ENCODE measurements at places on chromosomes 12 and 14. TPM values are rescaled to one million over a fixed set of nuclear protein-coding genes. Genes with fewer than 3 reads are reported as not detected.

The BCL11B gene
- 11.8 TPM for total RNA-seq

The SAMD15 gene
- total RNA-seq = 2.0 TPM

The FBLN5 gene
- 41.5 TPM for total RNA-seq

The LHX5 gene
- not detected for total RNA-seq

The SLC39A2 gene
- total RNA-seq = 2.7 TPM

The KCNC2 gene
- total RNA-seq = 1.4 TPM

GRCh38 chr12:5872745-5873144 is 72.3 kb downstream of the ANO2 start:
- no peak for DNase-seq

GRCh38 chr12:42969355-42969754 is 379.8 kb upstream of the PRICKLE1 start:
- no peak for DNase-seq

DNA sequence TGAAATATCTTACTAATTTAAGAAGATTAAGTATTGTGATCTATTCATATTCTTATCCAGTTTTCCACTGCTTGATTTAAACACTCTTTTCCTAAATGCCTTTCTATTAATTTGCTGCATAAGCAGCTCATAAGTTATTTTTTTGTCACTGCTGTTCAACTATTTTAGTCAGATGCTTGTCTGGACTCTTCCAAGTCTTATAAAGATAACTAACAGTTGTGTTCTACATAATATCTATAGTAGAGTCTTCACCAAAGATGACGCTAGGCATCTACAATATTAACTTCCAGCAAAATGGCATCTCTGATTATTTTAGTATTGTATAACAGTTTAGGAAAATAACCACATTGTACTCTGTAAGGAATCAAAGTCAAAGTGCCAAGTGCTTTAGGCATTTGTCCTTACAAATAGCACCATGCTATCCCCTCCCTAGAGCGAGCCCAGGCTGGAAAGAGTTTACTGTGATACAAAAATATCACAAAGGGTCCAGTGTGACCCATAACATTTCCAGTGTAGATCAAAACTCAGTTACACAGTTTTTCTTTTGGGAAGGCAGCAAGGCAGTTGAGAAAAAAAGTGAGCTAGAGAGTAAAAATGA is 98.2 kb downstream of the DENND5B start:
- no peak for DNase-seq

DNA sequence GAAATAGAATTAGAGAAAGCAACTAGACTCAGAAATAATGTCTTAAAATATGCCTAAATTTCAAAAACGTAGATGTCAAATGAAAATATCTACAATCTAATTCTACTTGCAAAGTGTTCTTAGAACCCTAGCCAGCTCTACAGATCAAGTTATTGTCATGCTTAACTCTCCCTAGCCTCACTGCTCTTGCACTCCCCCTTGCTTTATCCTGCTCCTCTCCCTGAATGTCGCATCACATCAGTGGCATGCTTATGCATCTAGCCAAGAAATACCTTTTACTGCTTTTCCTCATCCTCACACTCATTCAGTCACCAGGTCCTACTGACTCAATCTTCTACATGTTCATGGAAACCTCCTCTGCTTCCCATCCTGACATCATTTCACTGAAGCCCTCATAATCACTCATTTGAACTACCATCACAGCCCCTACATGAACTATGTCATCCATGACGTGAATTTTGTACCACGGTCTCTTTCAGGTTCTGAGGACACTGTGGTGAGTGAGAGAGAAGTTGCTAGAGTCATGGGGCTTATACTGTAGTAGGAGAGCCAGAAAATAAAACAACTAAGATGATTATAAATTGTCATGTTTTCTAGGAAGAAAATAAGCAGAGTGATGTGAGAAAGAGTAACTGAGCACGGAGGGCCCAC is 22.6 kb upstream of the CRACR2A start:
- no peak for DNase-seq

DNA sequence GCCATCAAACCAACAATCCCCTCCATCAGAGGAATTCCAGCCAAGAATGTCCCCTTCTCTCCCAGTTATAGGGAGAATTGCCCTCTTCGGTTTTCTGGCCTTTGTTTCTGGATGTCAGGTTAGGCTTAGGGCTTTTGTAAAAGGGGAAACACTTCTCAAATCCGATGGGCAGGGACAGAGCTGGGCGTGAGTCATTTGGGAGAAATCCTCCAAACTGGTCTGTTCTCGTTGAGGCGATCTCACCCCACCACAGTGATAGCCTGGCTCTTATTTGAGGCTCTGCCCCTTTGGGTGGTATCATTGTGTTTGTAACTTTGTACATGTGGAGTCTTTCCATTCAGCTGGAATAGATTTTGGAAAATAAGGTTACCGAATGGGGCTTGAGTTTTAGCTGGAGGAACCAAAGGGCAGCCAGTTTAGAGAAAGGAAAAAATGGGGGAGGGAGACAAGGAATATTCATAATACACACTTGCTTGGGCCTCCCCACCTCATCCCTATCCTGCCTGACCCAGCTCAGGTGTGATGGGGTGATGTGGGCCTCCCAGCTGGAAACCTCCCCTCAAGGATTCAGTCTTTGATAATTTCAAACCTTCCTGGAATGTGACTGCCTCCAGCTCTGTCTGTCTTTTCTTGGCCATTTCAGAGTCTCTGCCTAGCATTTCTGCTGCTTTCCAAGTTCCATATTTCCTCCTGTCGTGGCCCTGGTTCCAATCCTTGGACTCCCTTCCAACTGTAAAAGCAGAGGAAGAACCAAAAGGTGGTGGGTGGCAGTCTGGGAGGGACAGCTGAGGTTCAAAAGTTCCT is 7.5 kb downstream of the HOXC4 start:
- DNase-seq = no peak

DNA sequence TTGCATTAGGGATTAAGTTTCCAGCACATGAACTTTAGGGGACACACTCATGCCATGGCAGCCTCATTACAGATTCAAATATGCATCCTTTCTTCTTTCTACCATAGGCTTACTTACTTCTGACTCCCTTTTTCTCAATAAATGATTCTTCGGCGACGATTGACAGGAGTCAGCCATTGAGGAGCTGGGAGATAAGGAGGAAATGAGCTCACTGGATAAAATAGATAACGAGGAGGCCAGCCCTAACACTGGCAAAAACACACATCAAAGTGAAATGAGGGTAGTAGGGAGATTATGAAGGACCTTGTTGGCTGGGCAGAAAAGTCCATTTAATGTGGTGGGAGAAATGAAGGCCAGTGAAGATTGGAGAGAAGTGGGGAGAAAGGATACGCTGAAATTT is 172.2 kb downstream of the SLC41A2 start:
- DNase-seq = no peak

DNA sequence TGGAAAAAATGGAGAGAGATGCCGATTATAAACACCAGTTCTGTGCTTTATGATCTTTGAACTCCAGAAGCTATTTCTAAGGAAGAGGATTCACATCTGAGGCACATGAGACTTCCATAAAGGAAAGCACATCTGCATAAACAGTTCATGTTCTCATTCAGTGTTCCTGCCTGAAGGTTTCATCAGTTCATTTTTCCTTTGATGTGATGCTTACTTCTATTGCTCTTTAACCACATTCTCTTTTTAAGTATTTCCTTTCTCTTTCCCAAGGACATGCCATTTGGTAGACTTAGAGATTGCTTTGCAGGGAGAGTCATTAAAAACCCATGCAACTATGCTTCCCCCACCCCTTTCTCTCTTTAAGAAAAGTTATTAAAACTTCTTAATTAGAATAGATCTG is 387.0 kb upstream of the FLRT2 start:
- DNase-seq = no peak

- no peak for DNase-seq
Measured at GRCh38 chr14:63727231-63727735, 582 bp downstream of the SGPP1 start.

DNA sequence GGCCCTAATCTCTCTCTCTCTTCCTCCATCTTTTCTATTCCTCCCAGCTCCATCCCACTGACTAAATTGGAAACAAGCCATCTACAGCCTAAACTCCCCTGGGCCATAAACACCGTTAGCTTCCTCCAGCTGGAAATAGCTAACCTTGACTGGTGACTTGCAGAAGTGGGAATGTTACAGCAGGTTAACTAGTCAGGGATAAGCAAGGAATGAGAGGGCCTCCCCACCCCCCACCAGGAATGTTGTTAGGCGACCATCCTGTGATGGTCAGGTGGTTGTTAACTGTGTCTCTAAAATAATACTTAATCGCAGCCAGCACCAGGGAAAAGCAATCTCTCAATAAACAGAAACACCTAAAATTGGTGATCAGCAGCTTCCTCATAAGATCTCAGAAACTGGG is 40.8 kb downstream of the MIS18BP1 start:
- DNase-seq = no peak

DNA sequence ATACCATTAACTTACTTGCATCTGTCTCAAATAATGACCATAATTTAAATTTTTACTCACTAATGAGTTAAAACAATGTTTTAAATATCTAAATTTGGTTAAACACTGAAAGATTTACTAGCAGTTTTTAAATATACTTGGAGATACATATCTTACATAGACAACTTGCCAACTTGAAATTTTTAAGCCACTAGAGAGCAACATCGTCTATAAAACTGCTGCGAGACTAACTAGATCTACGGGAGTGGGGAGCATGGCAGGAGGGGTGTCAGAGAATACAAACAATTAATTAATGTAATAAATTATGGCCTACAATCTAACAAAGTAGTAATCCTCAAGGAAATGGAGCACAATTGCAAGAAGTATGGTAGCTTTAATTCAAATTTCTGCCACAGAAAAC is 120.4 kb downstream of the LRRIQ1 start:
- DNase-seq = no peak

GRCh38 chr14:62076368-62076767 is 314.1 kb downstream of the SNAPC1 start:
- DNase-seq = no peak

- no peak for DNase-seq
Measured at GRCh38 chr14:89481196-89481595, 64.2 kb upstream of the FOXN3 start.

GRCh38 chr12:68745376-68745903 is 536 bp upstream of the SLC35E3 start:
- DNase-seq = no peak

- no peak for DNase-seq
Measured at GRCh38 chr14:37246427-37246829, 48.7 kb downstream of the MIPOL1 start.

DNA sequence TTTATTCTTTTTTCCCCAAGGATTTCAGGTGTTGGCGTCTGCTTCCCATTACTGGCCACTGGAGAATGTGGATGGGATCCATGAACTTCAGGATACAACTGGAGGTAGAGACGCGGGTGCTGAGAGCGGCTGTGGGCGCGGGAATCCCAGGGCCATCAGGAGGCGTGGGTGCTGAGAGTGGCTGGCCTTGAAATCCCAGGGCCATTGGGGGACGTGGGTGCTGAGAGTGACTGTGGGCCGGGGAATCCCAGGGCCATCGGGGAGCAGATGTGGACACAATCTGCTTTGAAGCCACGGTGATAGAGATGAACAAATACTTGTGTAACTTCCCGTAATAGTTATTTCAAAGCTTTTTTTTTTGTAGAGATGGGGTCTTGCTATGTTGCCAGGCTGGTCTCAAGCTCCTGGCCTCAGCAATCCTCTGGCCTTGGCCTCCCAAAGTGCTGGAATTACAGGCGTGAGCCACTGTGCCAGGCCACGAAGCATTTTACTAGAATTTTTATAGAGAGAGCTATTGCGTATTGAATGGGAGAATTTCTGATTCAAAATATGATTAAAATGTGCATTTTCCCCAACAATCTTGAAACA is 12.8 kb downstream of the ADGRD1 start:
- DNase-seq = no peak

DNA sequence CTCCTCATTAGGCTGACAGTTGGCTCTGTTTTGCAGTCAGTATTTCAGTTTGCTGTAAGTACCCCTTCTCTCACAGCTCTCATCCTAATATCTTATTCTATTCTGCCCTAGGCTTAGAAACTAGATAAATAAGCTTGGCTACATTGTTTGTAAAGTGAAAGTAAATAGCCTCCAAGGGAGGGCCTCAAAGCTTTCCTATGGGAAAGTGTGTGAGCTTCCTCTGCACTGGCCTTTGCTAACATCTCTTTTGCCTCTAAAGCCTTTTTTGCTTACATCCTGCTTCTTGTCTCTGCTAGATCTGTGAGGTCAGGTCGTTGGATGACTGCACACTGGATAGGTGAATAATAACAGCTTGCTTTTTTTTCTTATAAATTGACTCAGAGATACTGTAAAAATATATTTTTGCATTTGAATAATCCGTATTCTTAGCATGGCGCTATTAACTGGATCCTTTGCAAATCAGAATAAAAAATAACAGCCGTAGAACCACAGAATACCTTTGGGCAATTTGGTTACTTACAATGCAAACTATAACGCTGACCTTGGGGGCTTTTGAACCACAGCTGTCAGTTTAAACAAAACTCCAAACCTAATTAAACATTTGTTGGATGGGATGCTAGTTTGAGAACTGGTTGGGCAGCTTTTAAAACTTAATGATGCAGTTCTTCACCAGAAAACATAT is 55.1 kb downstream of the TTC6 start:
- no peak for DNase-seq

GRCh38 chr12:116171549-116171948 is 105.9 kb downstream of the MED13L start:
- no peak for DNase-seq

DNA sequence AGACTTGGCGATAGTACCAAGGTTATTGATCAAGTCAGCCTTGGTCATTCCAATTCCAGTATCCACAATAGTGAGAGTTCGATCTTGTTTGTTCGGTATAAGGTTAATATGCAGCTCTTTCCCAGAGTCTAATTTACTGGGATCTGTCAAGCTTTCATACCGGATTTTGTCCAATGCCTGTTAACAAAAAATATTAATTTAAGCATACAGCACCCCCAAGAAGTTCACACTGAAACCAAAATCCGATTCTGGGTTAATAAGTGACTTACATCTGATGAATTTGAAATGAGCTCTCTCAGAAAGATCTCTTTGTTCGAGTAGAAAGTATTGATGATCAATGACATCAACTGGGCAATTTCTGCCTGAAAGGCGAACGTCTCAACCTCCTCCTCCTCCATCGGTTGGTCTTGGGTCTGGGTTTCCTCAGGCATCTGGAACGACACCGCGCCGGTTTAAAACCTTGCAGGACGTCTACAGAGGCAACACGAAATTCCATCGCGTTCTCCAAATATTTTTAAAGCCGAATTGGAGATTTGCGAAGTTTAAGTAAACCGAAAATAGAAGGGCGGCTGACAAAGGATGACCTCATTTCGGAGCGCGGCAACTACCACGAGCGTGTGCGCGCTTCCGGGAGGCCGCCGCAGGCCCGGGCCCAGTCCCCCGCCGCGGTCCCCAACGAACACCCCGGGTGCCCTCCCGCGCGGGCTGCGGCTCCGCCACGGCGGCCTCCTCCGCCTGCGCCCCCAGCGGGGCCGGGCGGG is 716 bp downstream of the HSP90AA1 start:
- no peak for DNase-seq

DNA sequence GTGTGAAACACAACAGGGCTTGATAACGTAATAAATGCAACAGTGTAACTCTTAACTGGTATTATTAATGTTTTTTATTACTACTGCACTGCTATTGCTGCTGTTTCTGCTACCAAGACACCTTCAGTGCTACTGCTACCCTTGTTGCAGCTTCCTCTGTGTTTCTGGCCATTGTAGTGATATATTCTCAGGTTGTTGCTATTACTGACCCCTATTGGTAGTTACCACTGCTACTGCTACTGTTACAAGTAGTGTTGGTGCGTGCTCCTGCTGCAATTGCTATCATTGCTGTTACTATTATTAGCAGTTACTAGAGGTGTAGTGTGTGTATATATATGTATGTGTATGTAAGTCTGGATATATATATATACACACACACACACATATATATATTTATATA is 87.2 kb upstream of the PTPRB start:
- DNase-seq = no peak

GRCh38 chr12:31322801-31323207 is 3.1 kb downstream of the SINHCAF start:
- DNase-seq = no peak

GRCh38 chr12:15939111-15939510 is 28.0 kb downstream of the DERA start:
- DNase-seq = no peak
